CD4-positive, alpha-beta memory T cell (primary cell): ENCODE measurements at places on chromosomes 11 and 22.

DNA sequence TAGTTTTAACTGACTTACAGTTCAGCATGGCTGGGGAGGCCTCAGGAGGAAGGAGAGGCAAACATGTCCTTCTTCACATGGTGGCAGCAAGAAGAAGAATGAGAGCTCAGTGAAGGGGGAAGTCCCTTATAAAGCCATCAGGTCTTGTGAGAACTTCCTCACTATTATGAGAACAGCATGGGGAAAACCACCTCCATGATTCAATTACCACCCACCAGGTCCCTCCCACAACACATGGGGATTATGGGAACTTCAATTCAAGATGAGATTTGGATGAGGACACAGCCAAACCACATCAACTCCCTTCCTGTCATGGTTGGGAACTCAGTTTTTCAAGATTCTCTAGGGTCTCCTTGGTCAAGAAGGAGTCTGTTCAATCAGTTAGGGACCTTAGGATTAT is 432.9 kb upstream of the CNTN5 start:
- no peak for DNase-seq

DNA sequence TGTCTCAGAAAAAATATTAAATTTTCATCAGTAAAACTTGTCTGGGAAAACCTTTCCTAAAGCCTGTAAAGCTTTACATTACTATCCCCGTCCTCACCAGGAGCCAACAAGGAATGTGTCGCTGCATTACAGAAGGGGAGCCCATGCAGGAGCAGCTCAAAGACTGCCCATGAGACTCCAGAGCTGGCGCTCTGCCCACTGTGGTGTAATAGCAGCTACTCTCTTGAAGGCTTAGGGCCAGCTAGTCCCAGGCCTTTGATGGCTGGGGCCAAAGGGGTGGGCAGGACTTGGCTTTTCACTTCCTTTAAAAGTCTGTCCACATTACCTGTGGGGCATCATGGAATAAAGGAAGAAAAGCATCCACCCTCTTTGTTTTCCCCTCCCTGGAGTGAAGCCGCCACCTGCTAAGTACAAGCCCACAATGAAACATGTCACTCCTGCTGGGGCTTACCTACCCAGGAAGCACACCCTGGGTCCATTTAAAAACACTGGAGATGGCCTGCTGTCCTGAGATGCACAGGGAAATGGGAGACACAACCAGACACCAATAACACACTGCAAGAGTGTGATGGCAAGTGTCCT is 150.7 kb downstream of the ADAMTS15 start:
- DNase-seq: no peak

DNA sequence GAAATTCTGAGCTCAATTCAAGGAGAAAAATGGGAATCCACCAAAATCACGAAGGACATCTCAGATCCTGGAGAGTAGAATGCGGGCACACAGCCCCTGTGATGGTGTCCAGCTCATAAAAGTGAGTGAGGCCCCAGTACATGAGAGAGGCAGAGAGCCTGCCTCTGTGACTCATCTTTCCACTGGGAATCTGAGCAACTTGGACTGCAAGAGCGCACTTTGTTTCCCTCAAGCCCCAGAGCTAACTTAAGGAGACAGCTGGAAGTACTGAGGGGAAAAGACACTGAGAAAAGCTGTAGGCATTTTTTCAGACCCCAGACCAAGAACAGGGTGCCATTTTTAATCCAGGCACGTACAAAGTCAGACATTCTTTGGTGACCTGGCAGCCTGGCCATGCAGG is 273.7 kb downstream of the C11orf87 start:
- DNase-seq: no peak

DNA sequence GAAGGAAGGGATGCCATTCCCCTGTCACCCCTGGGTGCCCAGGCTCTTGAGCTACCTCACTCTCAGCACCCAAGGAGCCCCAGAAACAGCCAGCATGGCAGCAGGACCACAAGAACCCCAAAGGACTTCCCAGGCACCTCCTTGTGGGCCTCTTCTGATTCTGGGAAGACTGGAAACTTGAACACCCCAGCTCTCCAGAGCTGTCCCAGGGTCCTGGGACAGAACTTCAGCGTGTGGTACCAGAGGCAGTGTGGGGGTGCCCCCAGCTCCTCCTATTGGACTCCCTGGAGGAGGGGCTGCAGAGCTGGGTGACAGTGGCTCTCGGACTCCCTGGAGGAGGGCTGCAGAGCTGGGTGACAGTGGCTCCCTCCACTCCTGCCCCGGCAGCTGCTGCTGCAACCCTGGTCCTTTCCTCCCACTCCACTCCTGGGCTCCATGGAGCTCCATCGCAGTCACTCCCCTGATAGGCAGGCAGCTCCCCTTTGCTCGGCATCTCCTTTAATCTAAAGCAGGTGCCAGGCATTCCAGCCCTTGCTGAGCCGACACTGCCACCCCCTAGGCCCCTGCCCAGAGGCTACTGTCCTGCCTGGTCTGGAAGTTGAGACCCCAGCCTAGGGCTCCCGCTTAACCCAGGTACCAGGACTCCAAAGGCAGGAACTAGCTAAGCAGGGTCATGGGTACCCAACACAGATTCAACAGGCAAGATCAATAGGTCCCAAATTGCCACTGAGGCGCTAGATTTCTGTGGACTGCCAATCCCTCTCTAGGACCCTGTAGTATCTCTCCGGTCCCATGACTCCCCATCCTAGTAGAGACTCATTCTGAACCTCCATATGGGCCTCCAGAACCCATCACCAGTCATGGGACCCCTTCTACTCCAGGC is 2.7 kb downstream of the BCL9L start:
- no peak for DNase-seq

GRCh38 chr11:36622431-36623136 is 24.5 kb upstream of the RAG2 start:
- peak; percentile 0 for DNase-seq

DNA sequence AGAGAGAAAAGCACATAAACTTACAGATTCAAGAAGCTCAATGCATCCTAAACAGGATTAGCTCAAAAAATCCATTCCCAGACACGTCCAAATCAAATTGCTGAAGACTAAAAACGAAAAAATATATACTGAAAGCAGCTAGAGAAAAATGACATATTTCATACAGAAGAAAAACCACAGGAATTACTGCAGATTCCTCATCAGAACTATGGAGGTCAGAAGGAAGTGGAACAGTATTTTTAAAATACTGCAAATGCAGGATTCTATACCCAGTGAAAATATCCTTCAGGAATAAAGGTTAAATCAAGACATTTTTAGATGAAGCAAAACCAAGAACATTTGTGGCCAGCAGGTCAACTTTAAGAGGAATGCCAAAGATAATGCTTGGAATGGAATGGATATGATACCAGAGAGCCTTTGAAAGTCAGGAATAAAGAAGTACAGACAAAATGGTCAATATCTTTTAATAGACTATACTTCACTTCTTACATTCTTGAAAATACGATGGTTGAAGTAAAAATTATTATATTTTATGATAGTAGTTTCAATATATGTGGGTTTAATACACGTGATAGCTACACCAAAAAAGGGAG is 352.9 kb downstream of the CTTN start:
- DNase-seq: no peak

GRCh38 chr22:19174106-19175025 is 4.2 kb downstream of the SLC25A1 start:
- no peak for DNase-seq

DNA sequence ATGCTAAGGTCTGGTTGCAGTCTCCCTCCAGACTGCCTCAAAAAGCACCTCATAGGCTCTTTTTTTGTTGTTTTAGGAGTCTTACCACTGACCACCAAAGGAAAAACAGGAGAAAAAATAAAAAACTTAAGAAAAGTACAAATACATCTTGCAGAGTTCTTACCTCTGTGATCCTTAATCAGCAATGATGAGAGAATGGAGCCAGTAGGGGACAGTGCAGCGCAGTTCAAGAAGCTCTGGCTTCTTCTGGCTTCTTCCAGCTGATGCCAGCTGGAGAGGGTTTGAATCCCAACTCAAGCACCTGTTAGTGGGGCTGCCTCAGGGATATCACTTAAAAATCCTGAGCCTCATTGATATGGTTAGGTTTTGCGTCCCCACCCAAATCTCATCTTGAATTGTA is 223.3 kb upstream of the ISX start:
- DNase-seq: no peak

DNA sequence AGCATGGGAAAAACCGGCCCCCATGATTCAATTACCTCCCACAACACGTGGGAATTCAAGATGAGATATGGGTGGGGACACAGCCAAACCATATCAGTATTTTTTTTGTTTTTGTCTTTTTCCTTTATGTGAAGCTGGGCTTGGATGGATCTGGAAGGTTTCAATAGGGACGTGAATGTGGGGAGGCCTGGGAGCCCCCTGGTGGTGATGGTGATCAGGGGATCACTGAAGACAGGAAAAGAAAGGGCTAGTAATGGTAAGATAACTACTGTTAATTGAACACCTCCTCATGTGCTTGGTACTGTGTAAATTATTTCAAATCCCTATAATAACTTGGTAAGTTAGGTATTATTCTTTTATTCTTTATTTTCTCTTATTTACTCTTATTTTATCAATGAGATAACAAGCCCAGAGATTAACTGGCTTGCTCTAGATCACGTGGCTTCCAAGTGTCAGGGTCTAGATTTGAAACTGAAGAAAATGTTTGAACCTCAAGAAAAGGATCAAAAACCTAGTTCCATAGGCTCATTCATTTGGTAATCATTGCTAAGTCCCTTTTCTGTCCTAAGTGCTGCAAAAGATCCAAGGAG is 364.2 kb downstream of the TENM4 start:
- no peak for DNase-seq

GRCh38 chr11:77213589-77214428 is 85.8 kb downstream of the MYO7A start:
- no peak for DNase-seq

- DNase-seq: no peak
Observed at GRCh38 chr11:121683791-121684190, 231.0 kb upstream of the SORL1-AS1 start.

DNA sequence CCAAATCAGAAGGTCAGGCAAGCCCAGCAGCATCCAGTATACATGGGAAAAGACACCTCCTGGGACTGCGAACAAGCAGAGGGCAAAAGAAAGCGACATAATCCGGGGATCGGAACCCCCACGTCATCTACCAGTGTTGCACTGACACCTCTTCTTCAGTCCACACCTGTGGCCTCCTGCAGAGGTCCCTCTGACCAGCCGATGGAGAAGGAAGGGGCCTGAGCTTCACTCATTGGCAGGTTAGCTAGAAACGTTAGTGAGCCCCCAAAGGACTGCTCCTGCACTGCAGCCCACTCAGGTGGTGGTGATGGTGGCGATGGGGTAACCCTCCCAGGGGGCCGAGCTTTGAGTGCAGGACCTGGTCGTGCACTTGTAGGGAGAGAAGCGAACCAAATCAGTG is 22.1 kb downstream of the ASCL2 start:
- no peak for DNase-seq

DNA sequence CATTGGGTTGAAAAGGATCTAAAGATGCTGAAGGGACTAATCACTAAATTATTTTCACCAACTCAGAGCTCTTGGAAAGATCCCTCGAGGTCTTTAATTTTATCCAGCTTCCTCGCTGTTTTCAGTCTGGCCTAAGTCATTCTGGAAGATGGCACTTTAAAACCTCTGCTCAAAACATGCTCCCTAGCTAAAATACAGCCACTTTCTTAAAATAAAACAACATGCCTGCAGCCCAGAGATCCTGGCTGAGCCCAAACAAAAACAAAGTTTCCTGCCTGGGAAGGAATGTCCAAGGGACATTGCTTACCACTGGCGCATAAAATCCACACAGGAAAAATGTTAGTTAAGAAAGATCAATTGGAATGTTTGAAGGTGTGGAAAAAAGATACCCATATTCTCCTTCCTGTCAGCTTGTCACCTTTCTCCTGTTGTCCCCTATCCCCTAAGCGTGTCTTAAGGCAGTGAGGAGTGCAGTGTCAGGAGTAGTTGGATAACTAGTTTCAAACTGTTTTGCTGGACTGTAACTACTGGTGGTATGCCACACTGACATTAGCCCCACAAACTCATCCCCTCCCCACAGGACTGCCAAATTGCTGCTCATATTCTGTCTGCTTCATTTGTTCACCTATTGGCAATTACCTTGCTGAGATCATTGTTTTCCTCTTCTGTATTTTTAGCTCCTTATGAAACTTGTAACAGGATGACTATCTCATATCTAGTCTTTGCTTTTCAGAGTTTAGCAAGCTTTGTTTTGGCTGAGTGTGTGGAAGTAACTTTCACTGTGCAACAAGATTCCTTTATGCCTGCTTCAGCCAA is 108.3 kb upstream of the SESN3 start:
- no peak for DNase-seq

- DNase-seq: no peak
Observed at GRCh38 chr22:43521716-43522115, 109.9 kb downstream of the MPPED1 start.

DNA sequence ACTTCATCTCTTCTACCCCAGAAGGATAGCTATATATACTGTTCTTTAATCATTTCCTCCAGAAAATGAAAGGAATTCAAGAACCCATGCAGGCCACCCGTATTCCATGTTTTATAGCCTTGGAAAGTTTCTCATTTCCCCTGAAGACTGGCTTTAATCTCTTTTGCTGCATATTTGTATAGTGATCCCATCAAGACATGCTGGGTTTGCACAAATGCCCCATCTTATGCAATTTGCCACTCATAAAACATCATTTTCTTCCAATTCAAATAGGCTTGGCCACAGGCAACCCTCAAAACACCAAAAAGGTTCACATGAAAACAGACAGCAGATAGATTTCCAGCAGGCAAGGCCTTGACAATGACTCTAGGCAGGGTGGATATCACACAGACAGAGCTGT is 28.3 kb upstream of the APOA1 start:
- DNase-seq: no peak

- DNase-seq: no peak
Observed at GRCh38 chr11:83574519-83574918, 288.4 kb upstream of the CCDC90B start.

GRCh38 chr22:17281026-17281425 is 61.8 kb upstream of the ADA2 start:
- DNase-seq: no peak

DNA sequence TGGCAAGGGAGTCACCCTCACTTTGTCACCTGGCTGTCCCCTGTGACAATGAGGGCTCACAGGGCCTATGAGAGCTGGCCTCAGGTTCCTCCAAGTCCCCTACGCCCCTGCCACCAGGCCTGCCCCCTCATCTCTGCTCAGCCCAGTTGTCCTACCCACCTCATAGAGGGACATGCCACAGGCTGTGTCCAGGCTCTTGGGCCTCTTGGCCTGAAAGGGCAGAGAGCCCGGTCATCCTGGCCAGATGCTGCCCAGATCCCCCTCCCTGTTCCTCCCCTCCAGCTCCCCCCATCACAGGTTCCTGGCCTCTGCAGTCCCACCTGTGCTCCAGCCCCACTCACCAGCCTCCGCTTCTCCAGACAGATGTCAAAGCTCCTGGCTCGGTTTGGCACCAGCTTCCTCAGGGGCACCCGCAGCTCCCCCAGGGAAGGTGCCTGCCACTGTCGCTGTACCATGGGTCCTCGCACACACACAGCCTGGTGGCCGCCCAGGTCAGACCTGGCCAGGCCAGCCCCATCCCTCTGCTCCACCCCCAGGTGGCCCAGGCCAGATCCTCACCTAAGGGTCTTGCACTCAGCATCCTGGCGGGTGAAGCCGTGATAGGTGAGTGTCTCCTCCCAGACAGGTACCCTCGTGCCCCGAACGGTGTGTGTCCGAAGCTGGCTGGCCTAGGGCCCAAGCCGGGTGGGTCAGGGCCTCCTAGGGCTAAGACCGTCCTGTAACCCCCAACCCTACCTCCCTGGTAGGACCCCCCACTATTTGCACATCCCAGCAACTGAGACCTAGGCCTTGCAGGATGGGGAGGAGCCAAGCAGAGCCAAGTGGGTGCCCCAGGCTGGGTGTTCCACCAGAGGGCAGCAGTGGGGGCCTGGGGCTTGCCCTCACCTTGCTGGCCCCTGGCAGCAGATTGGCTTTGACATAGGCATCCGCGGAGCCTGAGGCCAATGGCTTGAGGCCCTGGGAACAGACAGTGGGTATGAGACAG is 8.3 kb downstream of the NDUFV1 start:
- DNase-seq: peak; percentile 43

GRCh38 chr22:23057331-23057730 is 13.0 kb upstream of the GNAZ start:
- no peak for DNase-seq
